Stimulated activated CD4-positive, alpha-beta T cell treated with anti-CD3 and anti-CD28 coated beads, Interleukin-15, amount 100 ng/mL, for 1 hour (primary cell): ENCODE measurements at places on chromosomes 1 and 21.

GRCh38 chr1:200652378-200652777 lies 17.3 kb downstream of the DDX59 start:
- DNase-seq: no peak

DNA sequence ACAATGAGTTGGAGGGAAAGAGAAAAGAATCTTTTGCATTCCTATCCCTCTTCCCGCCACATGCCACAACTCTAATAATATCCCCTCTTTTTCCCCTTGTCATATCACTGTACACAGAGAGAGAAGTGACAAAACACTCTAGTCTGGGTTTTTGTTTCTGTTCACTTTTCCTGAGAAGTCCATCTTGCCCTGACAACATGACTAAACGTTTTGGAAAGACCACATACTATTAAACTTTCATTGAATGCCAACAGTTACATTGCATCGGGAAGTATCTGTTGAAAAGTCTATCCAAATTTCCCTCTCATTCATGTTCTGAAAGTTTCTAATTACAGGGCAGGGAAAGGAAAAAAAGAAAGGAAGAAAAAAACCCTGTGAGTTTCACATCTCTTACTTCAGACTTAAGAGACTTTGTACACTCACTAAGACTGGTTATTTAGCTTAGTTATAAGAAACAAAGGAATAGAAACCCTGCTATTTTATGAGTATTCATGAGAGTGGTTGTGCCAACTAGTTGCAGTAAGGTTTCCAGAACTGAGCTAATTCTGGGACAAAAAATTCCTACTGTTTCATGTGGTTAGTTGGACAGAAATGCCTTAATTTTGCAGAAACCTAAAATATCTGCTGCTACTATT lies 16.9 kb downstream of the PLA2G4A start:
- no peak for DNase-seq

DNA sequence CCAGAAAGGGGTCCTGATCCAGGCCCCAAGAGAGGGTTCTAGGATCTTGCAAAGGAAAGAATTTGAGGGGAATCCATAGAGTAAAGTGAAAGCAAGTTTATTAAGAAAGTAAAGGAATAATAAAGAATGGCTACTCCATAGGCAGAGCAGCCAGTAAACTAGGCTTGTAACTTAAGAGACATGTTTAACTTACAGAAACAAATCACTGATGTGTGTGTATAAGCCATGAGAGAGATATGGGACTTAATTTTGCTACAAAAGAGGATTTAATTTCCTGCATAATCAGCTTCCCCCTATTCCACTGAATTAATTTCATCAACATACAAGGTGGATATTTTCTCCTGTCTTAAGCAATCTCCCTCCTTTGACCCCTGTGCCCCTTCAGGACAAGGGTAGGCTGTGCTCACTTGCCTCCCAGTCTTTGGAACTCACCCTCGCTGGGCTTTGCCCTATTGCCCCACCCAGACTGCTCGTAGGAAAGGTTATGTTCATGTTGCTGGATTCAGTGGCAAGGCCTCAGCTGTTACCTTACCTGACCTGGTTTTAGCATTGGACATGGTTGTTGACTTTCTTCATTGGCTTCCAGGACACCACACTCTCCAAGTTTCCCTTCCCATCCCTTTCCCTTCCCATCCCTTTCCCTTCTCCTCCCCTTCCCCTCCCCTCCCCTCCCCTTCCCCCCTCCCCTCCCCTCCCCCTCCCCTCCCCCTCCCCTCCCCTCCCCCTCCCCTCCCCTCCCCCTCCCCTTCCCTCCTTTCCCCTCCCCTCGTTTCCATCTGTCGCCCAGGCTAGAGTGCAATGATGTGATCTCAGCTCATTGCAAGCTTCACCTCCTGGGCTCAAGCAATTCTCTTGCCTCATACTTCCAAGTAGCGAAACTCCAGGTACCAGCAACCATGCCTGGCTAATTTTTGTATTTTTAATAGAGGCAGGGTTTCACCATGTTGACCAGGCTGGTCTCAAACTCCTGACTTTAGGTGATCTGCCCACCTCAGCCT lies 44.6 kb downstream of the TBCE start:
- no peak for DNase-seq

GRCh38 chr1:91601554-91602376 lies 101.1 kb downstream of the CDC7 start:
- DNase-seq: no peak

DNA sequence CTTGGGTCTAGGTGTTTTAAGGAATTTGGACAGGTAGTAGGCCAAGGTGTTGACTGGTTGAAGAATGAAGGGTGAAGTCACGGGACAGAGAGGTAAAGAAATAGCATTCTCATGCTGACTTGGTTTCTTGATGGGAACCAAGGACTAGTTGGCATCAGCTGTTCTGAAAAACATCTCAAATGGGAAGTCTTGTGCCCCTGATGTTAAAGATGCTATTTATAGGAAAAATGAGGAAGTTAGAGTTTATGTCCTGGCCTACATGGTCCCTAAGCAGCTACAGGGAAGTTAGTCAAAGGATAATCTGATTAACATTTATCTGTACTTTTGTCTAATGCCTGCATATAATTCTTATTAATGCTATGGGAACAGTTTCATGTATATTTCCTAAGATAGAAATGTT lies 262.4 kb downstream of the HHIPL2 start:
- DNase-seq: no peak
